SW480 (cell line): ENCODE measurements at places on chromosomes 7 and 10.

GRCh38 chr7:22173685-22174573, 183.0 kb downstream of the RAPGEF5 start:
- peak; percentile 14 for DNase-seq

DNA sequence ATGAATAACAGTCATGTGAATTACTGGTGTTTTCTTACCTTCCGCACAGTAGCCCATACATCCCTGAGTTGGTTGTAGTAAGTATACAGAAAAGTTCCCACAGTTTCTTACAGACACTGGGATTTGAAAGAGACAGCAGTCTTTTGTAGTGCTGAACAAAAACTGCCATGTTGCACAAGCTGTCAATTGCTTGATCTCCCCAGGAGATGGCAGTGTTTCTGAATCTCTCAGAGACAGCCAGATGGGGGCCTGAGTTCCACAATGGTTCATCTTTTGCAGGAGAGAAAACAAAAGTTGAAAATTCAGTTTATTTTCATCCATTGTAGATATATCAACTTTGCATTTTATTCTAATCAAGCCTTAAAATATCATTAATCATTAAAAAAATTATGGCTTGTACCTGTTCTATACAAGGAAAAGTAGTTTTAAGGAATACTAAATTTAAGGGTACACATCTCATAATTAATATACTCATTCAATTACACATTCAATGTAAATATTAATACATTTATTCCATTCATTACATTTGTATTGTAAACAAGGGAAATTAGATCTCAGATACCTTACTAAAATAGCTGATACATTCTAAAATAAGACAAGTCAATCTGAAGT, 14.5 kb downstream of the VWDE start:
- DNase-seq: peak; percentile 72

- peak; percentile 18 for DNase-seq
These were observed 30.1 kb upstream of the PAXIP1 start for GRCh38 chr7:155032978-155033377.

- no peak for DNase-seq
These were observed 46.6 kb downstream of the GLCCI1 start for GRCh38 chr7:8015100-8015745.

DNA sequence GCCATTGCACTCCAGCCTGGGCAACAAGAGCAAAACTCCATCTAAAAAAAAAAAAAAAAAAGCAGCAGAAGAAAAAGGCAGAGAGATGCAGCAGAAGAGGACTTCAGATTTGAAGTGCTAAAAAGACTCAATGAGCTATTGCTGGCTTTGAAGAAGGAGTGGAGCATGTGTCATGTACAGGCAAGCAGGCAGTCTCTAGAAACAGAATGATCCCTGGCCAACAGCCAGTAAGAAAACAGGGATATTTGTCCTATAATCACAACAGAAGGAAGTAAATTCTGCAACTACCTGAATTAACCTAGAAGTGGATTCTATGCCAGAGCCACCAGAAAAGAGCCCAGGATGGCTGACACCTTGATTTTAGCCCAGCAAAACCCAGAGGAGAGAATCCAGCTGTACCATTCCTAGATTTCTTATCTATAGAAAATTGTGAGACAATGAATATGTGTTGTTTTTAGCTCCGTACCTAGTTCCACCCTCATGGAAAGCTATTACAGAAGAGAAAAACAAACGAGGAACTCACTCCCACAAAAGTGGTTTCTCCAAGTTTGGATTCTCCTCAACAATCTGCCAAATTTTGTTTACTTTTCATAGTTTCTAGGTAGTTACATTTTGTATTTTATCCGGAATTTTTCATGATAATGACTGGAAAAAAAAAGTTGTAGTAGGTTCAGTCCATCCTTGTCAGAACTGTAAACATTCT, 198.2 kb upstream of the GNAI1 start:
- DNase-seq: no peak

DNA sequence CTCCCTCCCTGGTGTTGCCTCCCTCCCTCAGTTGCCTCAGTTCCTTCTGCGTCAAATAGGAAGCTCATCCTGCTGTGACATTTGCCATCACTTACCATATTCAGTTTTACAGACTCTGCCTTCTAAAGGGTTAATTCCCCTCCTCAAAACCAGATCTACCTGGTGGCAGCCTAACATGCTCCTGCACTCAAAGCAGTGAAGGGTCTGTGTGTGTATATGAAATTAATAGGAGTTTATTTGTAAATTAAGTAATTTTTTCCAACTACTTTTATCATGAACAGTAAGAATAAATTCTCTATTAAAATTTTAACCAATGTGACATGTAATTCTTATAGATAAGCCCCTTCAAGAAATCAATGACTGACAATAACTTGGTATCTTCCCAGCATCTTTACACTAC, 158.6 kb upstream of the INSYN2A start:
- no peak for DNase-seq

GRCh38 chr10:126893841-126894240, 11.4 kb upstream of the DOCK1 start:
- no peak for DNase-seq

GRCh38 chr7:4665661-4666060, 16.4 kb upstream of the FOXK1 start:
- no peak for DNase-seq
